ENCODE measurements at places on chromosomes 7 and 10.

DNA sequence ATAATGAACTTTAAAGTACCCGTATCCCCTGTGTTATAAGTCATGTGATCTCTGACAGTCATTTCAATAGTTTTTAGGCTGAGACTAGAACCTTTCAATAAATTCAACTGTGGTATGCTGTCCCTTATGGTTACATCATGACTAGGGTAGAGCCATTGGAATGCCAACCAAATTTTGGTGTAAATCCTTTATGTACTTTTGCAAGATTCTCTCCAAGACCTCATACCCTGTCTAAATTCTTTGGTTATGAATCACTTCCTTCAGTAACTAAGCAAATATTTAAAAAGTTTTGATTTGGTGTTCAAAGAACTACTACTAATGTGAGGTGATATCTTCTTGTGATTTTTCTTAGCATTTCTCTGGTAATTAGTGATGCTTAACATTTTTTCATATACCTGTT is 20.8 kb upstream of the OR6B1 start:
- no peak for DNase-seq

DNA sequence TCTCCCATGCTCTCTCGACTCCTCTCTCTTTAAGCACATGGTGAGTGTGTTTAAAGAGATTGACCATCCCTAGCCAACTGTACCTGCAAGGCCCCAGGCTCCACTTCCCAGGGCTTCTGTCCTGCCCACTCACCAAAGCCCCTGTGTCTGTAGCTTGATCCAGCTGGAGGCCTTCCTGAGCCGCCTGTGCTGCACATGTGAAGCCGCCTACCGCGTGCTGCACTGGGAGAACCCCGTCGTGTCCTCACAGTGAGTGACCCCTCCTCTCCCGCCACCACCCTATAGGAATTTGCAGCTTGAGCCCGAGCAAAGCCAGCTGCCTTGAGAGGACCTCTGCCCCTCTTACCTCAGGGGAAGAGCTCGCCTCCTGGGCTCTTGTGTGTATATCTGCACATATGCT is 11.2 kb downstream of the ZFYVE27 start:
- no peak for DNase-seq

DNA sequence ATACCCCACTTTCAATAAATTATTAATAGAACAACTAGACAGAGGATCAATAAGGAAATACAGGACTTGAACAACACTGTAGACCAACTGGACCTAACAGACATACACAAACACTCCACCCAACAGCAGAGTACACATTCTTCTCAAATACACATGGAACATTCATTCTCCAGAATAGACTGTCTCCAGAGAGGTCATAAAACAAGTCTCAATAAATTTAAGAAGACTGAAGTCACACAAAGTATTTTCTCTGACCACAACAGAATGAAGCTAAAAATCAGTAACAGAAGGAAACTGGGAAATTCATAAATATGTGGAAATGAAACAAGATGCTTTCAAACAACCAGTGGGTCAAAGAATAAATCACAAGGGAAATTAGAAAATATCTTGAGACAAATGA is 119.8 kb downstream of the SMURF1 start:
- no peak for DNase-seq

GRCh38 chr10:124820121-124820520 is 18.5 kb downstream of the ABRAXAS2 start:
- DNase-seq = no peak

DNA sequence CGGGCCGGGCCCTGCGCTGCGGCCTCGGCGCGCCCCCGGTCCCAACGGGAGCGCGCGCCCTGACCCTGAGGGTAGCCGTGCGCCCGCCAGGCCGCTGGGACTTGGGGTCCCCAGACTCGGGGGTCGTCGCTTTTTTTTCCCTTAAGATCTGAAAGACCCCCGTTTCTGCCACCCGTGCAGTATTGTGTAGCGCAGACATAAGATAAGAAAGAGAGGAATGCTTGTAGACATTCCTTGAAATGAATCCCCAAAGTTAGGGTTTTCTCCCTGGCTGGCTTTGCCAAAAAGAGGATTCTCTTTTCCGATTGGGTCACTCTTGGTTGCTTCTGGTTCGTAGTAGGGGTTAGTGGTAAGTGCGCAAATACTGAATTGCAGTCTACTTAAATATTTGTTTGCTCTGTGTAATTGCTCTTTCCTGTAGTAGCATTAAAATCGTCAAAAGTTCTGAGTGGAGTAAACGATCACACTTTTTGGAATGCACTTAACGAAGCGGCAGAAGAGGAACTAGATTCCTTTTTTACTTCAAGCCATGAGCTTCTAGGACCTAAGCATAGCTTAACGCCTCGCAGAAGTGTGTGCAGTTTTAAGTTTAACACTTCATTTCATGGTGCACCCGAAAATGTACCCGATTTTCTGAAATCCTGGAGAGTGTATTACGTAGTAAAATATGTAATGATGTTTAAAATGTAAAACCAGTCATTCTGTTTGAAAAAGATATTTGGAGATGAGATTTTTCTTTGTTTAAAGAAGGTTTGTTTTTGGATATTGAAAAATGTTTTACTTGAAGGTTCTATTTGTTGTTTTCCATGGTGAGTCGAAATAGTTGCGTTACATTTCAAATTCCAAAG is 1.3 kb downstream of the CUL1 start:
- DNase-seq = peak; percentile 41

DNA sequence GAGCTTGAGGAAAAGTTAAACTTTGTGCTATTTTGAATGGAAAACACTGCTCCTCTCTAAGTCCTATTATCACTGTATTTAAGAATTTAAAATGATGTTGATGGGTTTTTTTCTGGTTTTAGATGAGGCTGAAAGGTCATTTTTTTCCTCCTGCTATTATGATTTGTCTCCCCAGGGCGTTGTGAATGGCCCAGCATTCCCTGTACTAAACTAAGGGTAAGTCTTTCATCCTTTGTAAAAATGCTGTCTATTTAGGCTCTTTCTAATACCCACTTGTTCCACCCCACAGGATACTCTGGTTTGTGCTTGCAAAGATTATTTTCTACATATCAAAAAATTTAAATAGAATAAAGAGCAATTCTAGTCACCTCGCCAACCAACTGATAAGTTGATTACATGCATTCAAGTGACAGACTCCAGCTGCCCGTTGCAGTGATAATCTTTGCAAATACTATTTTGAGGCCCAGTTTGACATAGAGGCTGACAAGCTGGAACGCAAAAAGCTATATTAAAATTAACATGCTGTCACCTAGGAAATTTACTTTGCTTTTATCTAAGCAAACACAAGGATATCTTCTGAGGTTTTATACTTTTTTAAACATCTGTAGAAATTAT is 222.3 kb upstream of the TMEM229A start:
- no peak for DNase-seq

DNA sequence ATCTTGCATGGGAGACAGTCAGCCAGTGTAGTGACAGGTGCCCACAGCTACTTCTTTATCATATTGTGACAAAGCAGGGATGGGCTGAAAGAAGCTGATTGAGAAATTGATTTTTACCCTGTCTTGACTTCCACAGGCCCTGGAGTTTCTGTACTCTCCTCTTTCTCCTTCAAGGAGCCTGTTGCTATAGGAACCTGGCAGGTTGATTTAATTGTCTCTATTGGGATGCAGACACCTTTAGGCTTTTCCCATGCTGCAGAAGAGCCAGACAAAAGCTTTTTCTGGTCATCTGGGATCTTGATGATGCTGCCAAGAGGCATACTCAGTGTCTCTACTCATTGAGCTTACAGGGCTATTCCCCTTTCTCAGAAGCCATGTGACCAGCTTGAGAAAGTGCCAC is 754.8 kb downstream of the KCNMA1 start:
- DNase-seq = no peak

DNA sequence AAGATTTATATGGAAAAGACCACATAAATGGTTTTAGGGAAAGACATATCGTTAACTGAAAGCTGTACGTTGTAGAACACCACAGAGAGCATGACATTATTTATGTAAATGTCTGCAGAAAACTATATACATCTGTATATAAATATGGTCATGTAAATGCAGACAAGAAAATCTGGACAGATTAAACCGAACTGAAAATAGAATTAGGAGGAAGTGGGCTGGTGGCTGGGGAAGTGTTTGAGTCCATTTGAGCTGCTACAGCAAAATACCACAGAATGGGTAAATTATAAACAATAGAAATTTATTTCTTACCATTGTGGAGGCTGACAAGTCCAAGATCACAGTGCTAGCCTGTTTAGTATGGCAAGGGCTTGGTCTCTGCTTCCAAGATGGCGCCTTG is 56.3 kb upstream of the USP6NL start:
- peak; percentile 24 for DNase-seq

- DNase-seq = no peak
These were observed 96.2 kb upstream of the SVIL start for GRCh38 chr10:29730969-29731368.

GRCh38 chr10:132681858-132682755 is 103.8 kb downstream of the NKX6-2 start:
- DNase-seq = no peak

- no peak for DNase-seq
These were observed at the start of gene LDB3 for GRCh38 chr10:86668297-86669165. TSS of gene LDB3 (plus strand) at chr10:86668511. CDS start at chr10:86668692, 181 bp downstream.

GRCh38 chr10:101114646-101115045 is 16.5 kb upstream of the TLX1 start:
- DNase-seq = peak; percentile 35

DNA sequence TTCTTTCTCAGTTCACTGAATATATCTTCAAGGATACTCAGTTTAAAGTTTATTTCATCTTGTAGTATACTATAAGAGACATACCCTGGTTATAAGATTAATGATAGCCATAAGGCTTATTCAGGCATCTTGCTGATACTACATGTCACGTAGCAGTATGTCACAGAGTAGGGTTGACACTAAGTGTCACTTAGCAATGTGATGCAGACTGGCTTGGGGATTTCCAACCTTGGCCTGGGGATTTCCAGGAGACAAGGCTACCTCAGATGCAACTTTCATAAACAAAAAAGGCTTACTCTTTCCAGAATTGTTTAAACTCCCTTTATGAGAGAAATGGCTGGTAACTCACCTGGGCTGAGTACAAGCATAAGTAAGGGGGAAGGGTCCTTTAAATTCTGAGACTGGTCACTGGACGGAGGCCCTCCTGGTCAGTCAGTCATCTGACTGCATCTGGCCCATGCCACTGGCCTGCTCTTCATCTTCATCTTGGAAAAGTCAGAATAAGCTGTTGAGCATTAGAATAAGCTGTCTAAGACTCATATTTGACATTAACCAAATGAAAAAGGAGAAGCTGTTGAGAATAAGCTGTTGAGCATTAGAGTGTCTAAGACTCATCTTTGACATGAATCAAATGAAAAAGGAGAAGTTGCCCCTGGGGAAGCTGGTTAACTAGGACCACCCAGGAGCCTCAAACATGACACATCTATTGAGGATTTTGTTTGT is 9.5 kb downstream of the SLC13A1 start:
- no peak for DNase-seq

- no peak for DNase-seq
These were observed 340.8 kb upstream of the PODXL start for GRCh38 chr7:131897016-131897789.

- no peak for DNase-seq
These were observed 27.8 kb downstream of the HIBADH start for GRCh38 chr7:27634671-27635493.

- DNase-seq = no peak
These were observed 221.1 kb downstream of the KCNMA1 start for GRCh38 chr10:77416311-77417135.

DNA sequence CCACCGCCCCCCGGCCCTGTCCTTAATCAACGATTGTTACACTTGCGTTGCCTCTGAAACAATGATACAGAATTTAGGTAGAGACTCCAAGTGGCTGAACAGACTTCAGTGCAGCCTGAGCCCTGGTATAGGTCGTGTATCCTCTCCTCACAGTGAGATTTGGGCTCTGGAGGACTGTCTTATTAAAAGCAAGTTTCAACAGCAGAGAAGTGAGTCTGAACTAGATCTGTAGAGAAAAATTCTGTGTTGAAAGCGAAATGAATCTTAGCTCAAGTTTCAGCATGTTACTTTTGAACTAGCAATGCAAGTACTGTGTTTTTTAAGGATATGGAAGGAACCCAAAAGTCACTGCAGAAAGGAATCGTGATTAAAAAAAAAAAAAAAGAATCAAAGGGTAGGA is 103.1 kb downstream of the HOXA1 start:
- no peak for DNase-seq

DNA sequence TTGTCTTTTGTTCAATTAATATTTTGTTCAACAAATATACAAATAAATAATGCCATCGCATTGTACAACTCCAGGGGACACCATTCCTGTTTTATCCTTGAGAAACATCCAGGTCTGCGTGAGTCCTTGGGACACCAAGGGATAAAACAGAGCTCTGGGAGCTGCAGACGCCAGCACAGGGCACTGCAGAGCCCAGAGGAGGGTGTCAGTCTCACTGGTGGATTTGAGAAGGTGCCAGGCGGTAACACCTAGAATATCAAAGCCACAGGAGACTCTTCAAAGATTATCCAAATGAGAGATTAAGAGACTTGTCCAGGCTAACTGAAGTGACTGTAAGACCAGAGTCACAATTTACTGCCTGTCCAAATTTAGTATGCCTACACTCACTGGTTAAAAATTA is 55.3 kb downstream of the TEX36 start:
- no peak for DNase-seq

DNA sequence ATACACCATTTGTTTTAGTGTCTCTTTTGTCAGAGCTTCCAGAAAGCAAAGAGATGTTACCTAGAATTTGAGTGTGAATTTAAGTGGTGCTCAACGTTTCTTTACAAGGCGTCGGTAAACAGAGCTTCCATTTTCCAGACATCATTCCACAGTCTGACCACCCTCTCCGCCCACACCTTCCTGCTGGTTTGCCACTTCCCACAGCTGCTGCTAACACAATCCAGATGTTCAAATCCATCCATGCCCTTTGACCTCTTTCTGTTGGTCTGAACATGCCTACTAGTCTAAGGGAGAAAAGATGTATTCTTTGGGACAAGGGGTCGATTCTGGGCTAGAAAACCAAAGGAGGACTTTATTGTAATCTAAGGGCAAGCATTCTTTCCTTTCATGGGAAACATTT is 86.1 kb downstream of the FAM107B start:
- DNase-seq = peak; percentile 41

DNA sequence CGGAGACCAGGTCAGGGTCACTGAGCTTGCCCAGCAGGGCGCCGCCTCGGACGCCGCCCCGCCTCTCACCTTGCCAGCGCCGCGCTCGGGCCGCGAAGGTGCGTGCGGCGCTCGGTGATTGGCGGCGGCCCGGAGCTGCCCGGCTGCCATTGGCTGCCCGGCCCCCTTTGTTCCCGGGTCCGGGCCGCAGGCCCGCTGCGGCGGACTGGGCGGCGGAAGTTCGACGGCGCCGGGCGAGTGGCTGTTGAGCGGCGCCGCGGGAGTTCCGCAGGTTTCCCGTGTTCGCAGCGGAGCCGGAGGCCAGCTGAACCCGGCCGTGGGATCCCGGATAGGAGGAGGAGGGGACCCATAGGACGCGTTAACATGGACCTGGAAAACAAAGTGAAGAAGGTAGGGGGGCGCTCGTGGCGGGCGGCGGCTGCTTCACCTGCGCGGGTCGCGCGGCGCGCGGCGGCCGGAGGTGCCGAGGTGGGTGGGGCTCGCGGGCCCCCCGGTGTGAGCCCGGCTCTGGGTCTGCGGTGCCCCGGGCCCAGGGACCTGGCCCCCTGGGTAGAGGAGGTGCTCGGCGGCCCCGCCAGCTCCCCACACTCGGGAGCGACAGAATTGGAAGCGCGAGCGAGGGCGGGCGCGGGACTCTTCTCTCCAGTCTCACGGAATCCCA is at the start of gene TES:
Gene TES, plus strand, starts transcription at position 195 of the 661 bp plus-strand sequence. Its CDS starts 169 bp downstream, at position 364.
- DNase-seq = peak; percentile 50
